ENCODE measurements at places on chromosomes 4 and X.

GRCh38 chrX:128106630-128107029 lies 54.4 kb upstream of the ACTRT1 start:
- no peak for DNase-seq

GRCh38 chr4:43277003-43277402 lies 384.5 kb downstream of the GRXCR1 start:
- DNase-seq: peak; percentile 82

GRCh38 chrX:9626379-9626778 lies 139.3 kb downstream of the GPR143 start:
- no peak for DNase-seq

DNA sequence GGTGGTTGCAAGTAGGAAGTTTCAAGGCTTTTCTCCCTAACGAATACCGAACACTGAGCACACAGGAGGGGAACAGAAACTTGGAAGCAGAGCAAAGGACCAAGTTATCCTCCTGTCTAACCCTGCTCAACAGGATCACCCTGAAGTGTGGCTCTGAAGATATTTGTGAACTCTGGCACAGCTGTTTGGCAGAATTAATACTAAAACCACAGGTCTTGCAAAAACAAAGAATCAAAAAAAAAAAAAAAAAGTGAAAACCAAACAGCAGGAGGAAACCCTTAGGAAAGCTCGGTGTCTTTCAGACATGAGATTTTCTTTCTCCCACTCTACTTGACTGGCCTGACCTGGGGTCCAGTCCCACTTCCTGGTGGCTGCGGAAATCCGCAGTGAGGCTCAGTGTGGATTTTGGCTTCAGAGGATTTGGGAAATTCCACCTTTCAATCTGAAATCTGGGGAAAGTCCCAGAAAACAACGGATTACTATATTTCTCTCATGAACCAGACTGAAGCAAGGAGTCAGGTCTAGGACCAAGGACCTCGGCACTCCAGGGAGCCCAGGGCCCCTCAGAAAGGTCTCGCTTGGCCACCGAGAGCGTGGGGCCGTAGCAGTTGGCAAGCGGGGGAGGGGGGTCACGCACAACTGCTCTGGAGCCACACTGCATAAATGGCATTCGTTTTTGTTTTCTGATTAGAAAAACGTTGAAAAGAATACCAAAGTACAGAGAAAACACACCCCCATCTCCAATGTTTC lies 867 bp downstream of the TIFA start:
- no peak for DNase-seq

- DNase-seq: no peak
These were observed 1051.4 kb upstream of the PRKX start for GRCh38 chrX:4764888-4765287.

GRCh38 chr4:98491899-98492559 lies 166.4 kb downstream of the TSPAN5 start:
- peak; percentile 34 for DNase-seq

GRCh38 chr4:61770456-61770855 lies 570.3 kb downstream of the ADGRL3 start:
- no peak for DNase-seq

GRCh38 chr4:174553828-174554227 lies 31.5 kb upstream of the HPGD start:
- DNase-seq: peak; percentile 88

- DNase-seq: peak; percentile 1
These were observed 156.4 kb upstream of the GATB start for GRCh38 chr4:151917145-151917734.

GRCh38 chr4:76585272-76585671 lies 150.2 kb downstream of the SHROOM3 start:
- no peak for DNase-seq

DNA sequence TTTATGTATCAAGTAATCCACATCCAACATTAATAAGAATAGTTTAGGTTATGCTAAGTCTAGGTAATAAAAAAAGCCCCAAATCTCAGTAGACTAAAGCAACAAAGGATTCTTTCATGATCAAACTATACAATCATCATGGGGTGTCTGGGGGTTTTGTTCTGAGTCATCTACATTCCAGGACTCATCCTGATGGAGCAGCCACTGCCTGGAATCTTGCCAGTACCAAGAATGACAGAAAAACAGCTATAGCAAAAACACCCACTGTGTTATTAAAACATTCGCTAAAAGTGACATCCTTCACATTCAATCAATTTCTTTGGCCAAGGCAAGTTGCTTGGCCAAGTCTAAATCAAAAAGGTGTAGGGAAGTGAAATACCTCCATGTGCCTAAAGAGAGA lies 3.9 kb upstream of the ARHGEF38 start:
- peak; percentile 21 for DNase-seq

GRCh38 chrX:15425024-15425423 lies 40.8 kb upstream of the VEGFD start:
- no peak for DNase-seq

GRCh38 chrX:84153538-84153937 lies 34.5 kb downstream of the RPS6KA6 start:
- peak; percentile 41 for DNase-seq

GRCh38 chrX:111560801-111561200 lies 49.4 kb downstream of the SERTM2 start:
- DNase-seq: no peak

GRCh38 chr4:176123710-176124407 lies 58.2 kb downstream of the WDR17 start:
- DNase-seq: peak; percentile 35

GRCh38 chrX:22060415-22061280 lies 28.5 kb downstream of the PHEX start:
- DNase-seq: no peak

GRCh38 chrX:140510895-140511295 lies 6.0 kb upstream of the SOX3 start:
- no peak for DNase-seq

DNA sequence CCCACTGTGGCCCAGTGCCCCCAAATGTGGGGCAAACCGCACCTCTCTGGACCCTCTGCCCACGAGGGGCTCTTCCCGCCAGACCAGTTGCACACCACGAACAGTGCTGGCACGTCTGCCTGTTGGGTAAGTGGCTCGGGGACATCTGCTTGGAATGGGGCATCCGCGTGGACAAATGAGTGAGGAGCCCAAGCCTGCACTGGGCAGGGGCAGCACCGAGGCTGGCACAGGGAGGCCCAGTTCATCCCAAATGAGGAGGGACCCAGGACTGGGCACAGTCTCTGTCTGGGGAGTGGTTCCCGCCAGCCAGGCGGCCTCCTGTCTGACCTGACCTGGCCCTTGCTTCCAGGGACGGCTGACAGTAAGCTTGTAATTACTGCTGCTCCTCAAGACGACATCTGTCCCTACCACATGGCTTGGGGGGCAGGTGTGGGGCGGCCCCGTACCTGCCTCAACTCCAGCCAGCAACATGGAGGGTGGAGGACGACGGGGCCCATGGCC lies 3.2 kb downstream of the SPON2 start:
- no peak for DNase-seq

- no peak for DNase-seq
These were observed 13.7 kb upstream of the RASGEF1B start for GRCh38 chr4:81485310-81485980.

- DNase-seq: peak; percentile 82
These were observed 24.0 kb downstream of the STEEP1 start for GRCh38 chrX:119541188-119541587.

GRCh38 chr4:152651473-152652060 lies 28.2 kb downstream of the TMEM154 start:
- DNase-seq: no peak

GRCh38 chrX:3320471-3321046 lies 25.9 kb downstream of the MXRA5 start:
- peak; percentile 4 for DNase-seq

GRCh38 chr4:37836838-37837440 lies 10.5 kb downstream of the PGM2 start:
- no peak for DNase-seq

DNA sequence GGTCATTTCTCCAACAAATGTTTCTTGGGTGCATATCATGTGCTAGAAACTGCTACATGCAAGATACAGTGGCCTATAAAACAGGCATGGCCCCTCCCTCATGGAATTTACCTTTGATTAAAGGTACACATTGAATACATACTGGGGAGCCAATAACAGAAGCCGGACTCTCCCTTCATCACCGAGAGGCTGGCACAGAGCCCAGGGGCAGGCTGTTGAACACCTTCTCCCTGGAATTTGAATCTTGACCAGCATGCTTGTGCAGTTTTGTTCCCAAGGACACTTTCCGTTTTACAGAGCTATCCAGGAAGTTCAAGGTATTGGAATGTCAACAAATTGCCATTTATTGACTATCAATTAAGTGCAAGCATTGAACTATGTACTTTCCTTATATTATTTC lies 33.2 kb downstream of the PPARGC1A start:
- DNase-seq: no peak

GRCh38 chr4:101777431-101777830 lies 13.1 kb upstream of the BANK1 start:
- no peak for DNase-seq

- DNase-seq: no peak
These were observed 100.9 kb upstream of the NKX1-1 start for GRCh38 chr4:1506956-1507721.

- peak; percentile 39 for DNase-seq
These were observed 74.4 kb downstream of the RPS3A start for GRCh38 chr4:151173871-151174270.

- DNase-seq: no peak
These were observed 334.8 kb upstream of the KLF3 start for GRCh38 chr4:38328989-38329729.

GRCh38 chr4:142824368-142824767 lies 21.7 kb downstream of the INPP4B start:
- peak; percentile 19 for DNase-seq

DNA sequence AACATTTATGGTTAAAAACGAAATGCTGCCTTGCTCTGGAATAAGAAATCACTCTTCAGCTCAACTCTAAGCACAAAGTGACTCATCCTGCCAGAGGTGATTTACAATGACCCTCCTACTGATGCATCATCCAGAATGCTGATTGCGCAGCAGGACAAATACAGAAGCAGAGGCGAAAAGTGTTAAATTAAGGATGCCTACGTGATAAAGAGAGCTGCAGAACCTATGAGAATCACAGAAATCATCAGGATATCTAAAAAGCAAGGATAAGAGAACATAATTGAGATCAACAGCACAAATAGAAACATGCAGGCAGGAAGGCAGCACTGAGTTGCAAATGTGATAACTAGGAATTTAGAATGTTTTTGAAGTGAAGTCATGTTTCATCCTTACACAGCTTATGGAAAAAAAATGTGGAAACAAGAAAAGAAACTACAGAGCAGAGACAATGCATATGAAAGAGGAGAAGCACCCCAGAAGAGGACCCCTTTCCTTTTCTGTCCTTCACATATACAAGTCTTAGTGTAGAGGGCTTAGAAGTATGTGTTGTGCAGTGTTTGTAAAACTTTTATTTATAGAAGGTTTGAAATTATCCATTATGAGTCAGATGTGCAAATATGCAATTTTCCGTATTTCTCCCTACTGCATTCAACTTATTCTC lies 188.4 kb downstream of the SLC7A11 start:
- DNase-seq: peak; percentile 96

DNA sequence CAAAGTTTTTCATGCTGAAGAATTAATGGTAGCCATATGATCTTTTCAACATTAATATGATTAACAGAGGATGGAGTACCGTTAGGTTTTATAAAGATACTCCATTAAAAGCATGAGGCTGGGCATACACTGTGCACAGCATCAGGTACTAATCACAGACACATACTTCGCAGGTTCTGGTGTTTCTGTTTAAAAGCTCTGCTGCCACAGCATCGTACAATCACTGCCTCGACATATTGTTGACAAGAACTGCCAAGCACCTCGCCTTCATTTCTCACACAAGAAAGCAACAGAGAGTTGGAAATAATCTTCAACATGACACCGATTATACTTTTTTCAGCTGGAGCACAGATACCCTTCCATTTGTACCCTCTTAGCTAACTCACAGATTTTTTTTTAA lies 753.4 kb upstream of the FAM241A start:
- DNase-seq: no peak

- DNase-seq: no peak
These were observed 8.1 kb downstream of the RASL11B start for GRCh38 chr4:52870225-52870624.

DNA sequence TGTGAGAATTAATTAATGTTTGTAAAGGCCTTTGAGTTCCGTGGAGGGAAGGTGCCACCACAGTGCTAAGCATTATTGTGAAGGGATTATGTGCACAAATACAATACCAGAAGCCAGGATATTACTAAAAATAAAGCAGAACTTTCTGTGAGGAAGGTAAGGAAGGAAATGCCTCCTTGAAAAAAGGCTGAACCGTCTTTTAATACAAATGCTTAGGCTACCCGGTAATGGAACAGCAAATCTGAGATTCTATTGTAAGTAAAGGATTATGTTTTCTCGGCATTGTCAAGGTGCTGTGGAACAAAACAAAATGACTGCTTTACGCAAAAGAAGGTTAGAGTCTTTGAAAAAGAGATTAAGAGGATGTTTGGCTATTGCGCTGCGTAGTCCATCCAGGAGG lies 57.9 kb upstream of the SPRY1 start:
- DNase-seq: no peak

- no peak for DNase-seq
These were observed 40.0 kb downstream of the ARSD start for GRCh38 chrX:2889045-2889605.

- DNase-seq: peak; percentile 60
These were observed 71.4 kb upstream of the TTC29 start for GRCh38 chr4:147017081-147017480.

- no peak for DNase-seq
These were observed 79.8 kb upstream of the RPL34 start for GRCh38 chr4:108540536-108540935.

GRCh38 chr4:169102026-169102425 lies 92.0 kb upstream of the CBR4 start:
- DNase-seq: peak; percentile 30

DNA sequence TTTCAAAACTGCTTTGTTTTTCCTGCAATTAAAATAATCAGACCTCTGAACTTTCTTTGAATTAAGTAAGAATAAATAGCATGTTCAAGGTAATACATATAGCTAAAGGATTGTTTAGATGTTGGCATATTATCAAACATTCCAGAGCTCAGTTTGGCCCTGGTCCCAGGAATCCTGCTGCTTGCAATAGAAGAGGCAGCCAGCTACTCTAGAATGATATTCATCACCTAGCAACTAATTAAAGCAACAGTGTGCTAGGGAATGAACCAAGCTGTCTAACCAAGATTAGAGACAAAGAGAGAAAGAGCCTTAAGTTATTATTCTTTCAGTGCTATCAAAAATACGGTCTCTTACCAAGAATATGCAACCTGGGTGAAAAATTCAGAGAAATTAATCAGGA lies 460.9 kb downstream of the GABRG1 start:
- DNase-seq: peak; percentile 30

GRCh38 chrX:153865685-153866084 lies 20.3 kb downstream of the L1CAM start:
- no peak for DNase-seq

Measured in fibroblast of mammary gland (primary cell).